ENCODE measurements at places on chromosomes 4 and X.

GRCh38 chr4:153204728-153205648 lies 745 bp downstream of the TRIM2 start:
- DNase-seq, result no peak

GRCh38 chrX:150157291-150157690 lies 205.8 kb upstream of the MAMLD1 start:
- no peak for DNase-seq

DNA sequence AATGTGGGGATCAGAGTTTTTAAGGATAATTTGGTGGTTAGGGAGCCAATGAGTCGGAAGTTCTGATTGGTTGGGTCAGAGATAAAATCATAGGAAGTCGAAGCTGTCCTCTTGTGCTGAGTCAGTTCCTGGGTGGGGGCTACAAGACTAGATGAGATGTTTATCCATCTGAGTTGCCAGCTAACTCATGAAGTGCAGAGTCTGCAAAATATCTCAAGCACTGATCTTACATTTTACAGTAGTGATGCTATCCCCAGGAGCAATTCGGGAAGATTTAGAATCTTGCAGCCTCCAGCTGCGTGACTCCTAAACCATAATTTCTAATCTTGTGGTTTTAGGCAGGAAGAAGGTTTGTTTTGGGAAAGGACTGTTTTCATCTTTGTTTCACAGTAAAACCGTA lies 565.8 kb upstream of the SPANXN1 start:
- no peak for DNase-seq

- no peak for DNase-seq
Observed at GRCh38 chrX:84339507-84340364, 151.7 kb upstream of the RPS6KA6 start.

DNA sequence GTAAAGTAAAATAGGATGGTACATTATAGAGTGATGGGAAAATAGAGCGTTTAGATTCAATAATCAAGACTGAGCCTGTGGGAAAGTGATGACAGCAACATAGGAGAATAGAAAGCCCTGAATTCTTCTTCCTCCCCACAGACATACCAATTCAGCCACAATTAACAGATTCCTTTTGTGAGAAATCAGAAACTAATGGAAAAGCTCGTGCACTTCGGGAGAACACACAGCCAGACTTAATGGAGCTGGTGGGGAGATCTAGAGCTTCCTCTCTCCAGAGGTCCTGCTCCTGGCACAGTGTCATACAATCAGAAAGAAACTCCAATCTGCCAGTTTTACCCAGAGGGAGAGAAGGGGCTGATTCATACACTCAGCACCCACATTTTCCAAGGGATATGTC lies 676.3 kb upstream of the BOD1L1 start:
- DNase-seq, result no peak

Measured in activated CD8-positive, alpha-beta memory T cell treated with anti-CD3 and anti-CD28 coated beads for 1 hour (primary cell).